ENCODE measurements at places on chromosomes 1 and 21. TPM values are rescaled to one million over a fixed set of nuclear protein-coding genes. Genes with fewer than 3 reads are reported as not detected.
A peak's percentile ranks its signal among the peaks of the same experiment; 100 is the strongest.

Gene RAP1GAP
- polyA plus RNA-seq, result 68.1 TPM

GRCh38 chr1:109821831-109822745 lies 58.4 kb upstream of the EPS8L3 start:
- DNase-seq, result no peak

Gene EFNA1
- polyA plus RNA-seq, result 96.1 TPM

DNA sequence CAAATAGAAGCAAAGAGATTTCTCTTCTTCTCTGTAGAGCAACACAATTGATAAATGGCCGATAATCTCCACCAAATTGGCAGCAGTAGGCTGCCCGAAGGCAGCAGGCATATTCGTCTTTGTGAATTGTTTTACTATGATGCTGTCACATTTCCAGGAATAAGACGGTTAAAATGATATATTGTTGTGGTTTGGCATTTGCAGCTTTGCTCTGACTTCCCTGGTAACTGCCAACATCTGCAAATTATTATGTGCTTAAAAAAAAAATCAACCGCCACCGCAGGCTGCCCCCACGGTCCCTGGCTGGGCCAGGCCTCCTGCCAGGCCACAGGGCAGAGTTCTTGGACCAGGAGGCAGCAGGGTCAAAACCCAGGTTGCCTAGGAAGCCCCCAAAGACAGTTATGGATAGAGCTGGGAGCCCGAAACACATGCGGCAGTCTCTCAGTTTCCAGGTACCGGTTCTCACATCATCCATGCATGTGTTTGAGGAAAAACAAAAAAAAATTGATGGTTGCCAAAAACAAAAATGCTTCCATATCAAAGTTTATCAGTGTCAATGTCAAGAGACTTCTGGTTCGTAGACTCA lies 179.3 kb downstream of the ETS2 start:
- DNase-seq, result no peak

- DNase-seq, result no peak
These were observed 61.1 kb upstream of the LAPTM5 start for GRCh38 chr1:30818568-30819243.

GRCh38 chr1:62712336-62713243 lies 24.4 kb upstream of the DOCK7 start:
- DNase-seq, result no peak

DNA sequence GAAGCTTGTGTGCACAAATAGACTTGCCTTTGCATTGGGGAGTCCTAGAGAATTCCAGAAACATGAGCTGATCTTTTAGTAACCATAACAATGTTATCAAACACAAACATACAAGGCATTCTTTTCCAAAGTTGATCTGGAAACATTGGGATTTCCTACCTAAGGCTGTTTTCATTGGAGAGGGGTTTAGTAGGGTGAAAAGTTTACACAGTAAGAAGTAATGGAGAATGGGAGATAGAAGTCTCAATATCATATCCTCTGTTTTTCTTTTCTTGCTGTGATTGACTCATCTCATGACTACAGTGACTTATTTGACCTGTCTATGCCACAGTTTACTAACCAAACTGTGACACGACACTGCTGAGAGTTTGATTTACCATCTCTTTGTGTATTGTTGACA lies 65.6 kb upstream of the PLA2G4A start:
- peak; percentile 5 for DNase-seq

DNA sequence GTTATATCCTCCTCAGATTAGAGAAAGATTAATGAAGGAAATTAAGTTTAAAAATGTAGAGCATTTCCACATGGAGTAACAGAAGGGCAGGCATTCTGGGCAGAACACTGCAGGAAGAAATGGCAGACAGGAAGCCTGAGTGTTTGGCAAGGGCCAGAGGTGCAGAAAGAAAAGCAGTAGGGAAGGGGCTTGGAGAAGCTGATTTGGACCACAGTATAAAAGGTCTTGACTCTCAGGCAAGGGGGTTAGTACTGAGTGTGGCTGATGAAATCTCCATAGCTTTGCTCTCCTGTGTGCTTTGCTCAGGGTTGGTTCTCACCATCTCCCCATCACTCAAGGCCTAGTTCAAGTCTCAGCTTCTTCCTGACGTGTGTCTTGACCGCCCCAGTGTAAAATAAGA lies 80.2 kb downstream of the SLC45A1 start:
- no peak for DNase-seq

GRCh38 chr1:207946756-207947155 lies 35.8 kb upstream of the CD34 start:
- no peak for DNase-seq

DNA sequence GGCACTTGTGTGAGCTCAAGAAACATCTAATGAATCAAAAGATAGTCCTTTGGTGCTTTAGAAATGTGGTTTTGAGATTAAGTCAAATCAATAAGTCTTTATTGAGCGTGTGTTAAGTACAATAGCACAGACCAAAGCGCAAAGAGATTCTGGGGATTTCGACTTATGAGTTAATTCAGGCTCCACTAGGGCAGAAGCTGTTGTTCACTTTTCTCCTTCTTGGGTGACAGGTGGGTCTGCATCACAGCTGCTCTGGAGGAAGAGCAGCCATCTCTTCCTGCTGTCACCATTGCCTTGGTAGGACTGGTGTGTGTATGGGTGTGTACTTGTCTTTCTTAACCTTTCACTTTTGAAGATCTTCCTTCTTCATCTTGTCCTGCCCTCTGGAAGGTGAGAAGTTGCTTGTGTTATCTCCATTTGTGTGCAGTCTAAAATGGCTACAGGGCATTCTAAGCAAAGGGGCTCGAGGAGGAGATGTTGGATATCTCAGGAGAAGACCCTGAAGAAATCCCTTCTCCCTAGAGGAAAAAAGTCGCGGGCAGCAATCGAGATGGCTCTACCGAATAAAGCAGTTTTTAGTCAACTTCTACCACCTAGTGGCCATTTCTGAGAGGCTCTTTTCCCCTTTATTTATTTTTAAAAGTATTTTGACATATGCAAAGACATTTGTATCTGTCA lies 22.9 kb upstream of the DISC1 start:
- peak; percentile 68 for DNase-seq

DNA sequence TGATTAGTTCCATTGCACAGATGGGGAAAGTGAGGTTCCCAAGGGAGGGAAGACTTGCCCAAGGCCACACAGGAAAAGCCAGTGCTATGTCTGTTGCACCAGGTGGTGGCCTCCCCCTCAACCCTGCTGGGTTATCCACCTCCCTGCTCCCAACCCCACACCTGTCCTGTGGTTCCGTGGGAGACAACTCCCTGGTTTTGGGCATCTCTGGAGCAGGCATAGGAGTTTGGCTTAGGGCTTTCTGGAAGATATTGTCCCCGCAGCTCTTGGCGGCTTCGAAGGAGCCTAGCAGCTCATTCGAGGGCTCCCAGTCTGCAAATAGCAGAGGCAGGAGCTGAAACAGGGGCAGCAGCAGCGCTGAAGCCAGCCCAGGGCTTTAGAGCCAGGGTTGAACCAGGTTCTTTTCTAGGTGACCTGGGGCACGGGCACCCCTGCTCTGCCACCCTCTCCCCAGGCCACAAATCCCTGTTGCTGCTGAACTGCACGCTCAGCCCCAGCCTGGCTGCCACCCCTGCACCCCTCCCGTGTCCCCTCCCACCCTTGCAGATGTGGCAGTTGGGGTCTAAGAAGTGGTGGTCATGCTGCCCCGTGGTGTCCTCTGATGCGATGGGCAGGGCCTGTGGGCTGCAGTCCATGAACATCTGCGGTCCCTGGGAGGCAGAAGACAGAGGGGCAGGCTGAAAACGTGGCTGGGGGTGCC lies 22.1 kb downstream of the SPOCD1 start:
- DNase-seq, result no peak

DNA sequence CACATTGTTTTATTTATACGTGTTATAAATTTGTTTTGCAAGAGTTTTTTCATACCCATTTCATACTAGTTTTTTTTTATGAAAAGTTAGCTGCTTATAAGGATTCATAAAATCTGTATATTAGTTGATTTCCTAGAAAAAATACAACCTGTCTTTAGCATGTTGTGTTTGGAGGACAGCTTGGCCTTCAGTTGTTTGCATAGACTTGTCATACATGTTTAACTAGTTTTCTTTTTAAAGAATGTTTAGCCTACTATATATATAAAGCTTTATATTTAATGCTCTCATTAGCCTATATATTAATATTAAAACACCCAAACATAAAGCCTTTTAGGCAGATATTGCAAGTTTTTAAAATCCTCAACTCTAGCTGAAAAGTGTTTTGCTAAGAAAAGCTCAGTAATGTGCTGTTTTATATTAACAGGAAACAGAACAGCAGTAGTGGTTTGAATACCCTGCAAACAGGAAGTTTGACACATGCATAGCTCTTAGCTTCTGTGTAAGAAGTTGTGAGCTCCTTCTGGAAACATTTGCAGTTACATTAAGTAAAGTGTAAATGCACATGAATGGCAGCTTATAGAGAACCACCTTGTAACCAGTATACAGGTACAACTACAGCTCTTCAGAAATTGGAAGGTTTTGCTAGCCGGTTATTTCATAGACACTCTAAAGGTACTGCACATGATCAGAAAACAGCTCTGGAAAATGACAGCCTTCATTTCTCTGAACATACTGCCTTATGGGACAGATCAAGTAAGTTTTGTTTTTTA lies at the start of gene PRKACB:
Gene PRKACB (plus strand): TSS at position 476 of the 770 bp plus-strand sequence. CDS start 91 bp downstream, at position 567.
- peak; percentile 11 for DNase-seq
